GF-D8 (cell line): ENCODE measurements at places on chromosomes 11 and 22.

DNA sequence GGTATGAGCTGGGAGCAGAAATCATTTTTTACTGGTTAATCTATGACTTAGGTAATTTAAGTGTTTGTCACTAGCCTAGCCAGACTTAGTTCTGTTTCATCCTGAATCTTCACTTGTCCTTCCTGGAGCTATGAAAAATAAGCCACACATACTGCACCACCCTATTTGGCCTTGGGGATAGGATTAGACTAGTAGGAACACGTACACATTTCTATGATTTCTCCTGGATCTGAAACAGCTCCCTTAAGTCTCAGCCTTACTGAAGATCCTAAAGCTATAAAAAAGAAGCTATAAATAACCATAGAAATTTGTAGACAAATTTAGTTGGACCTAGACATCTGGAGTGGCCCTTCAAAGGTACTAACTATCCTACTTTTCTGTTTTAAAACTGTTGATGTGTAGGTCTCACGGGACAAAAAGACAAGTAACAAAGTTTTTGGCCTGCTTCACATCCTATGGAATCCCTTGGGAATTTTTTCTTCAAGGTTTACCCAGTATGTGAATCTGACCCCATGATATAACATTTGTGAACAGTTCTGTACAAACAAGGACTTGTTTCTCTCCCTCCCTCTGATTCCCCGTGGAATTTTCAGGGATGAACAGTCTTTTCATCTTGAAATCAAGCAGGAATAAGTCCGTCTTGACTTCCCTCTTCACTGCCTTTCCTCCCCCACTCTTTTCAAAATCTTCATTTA, 275.0 kb downstream of the FAM76B start:
- no peak for DNase-seq

GRCh38 chr22:48823941-48824340, 1003.7 kb downstream of the BRD1 start:
- no peak for DNase-seq

GRCh38 chr11:97754976-97755375, 1265.8 kb upstream of the CNTN5 start:
- no peak for DNase-seq

DNA sequence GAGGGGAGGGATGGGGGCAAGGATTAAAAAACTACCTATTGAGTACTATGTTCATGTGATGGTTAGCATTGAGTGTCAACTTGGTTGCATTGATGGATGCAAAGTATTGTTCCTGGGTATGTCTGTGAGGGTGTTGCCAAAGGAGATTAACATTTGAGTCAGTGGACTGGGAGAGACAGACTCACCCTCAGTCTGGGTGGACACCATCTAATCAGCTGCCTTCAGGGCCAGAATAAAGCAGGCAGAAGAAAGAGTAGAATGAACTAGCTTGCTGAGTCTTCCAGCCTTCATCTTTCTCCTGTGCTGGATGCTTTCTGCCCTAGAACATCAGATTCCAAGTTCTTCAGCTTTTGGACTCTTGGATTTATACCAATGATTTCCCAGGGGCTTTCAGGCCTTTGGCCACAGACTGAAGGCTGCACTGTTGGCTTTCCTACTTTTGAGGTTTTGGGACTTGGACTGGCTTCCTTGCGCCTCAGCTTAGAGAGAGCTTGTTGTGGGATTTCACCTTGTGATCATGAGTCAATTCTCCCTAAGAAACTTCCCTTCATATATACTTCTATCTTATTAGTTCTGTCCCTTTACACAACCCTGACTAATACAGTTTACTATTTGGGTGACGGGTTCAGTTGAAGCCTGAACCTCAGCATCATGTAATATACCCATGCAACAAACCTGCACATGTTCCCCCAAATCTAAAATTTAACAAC, 70.2 kb downstream of the MTNR1B start:
- DNase-seq: no peak

DNA sequence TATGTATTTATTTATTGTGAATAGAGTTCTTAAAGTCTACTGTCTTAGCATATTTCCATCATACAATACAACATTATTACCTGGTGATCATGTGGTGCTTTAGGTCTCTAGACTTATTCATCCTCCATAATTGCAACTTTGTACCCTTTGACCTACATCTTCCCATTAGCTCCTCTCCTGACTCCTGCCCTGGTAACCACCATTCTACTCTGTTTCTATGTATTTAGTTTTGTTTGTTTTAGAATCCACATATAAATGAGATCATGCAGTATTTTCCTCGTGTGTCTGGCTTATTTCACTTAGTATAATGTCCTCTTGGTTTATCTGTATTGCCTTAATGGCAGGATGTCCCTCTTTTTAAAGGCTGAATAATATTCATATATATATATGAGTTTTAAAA, 22.7 kb downstream of the NCAM1 start:
- DNase-seq: no peak

GRCh38 chr11:118892964-118893363, 9.3 kb downstream of the CXCR5 start:
- DNase-seq: no peak
